ENCODE measurements at places on chromosomes 1 and 21.
A peak's percentile ranks its signal among the peaks of the same experiment; 100 is the strongest.

DNA sequence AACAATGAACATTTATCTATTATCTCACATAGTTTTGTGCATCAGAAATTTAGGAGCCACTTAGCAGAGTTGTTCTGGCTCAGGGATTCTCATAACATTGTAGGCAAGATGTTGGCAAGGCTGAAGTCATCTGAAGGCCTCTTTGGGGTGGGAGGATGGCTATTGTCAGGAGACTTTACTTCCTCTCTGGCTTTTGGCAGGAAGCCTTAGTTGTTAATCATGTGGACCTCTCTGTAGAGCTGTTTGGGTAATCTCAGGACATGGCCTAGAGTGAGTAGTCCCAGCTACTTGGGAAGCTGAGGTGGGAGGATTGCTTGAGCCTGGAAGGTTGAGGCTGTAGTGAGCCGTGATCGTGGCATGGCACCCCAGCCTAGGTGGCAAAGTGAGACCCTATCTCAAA is 40.2 kb downstream of the RASAL2 start:
- DNase-seq: peak; percentile 5

GRCh38 chr1:206463137-206463536 is 7.1 kb upstream of the IKBKE start:
- no peak for DNase-seq

- DNase-seq: no peak
Measured at GRCh38 chr1:108878678-108879077, 1.9 kb downstream of the GPSM2 start.

DNA sequence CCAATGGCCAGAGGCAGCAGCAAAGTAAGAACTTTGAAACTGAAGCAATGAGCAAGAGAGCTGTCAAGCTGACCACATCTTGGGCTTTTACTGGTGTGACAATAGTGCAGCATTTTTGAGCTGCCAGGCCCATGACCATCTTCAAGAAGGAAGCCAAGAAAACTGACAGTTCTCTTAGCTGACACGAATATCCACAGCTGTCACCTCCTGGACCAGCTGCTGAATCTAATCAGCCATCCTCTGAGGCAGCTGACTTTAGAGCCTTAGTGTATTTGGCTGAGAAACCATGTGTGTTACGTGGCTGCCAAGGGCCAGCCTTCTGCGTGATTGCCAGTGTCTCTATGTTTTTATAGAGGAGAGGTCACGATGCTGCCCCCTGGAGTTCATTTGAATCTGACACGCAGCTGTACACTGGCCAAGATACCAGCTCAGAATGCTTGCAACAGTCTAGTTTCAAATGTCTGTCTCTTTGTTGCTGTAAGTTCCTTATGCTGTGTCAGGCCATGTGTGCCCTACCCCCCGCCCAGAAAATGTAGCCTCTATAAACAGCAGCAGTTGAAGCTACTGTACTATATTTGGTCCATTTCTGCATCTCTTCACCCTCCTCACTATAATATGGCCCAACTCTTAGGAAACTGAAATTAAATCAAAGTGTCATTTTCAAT is 39.7 kb downstream of the PALMD start:
- no peak for DNase-seq

GRCh38 chr1:36329817-36330216 is 6.4 kb upstream of the EVA1B start:
- DNase-seq: no peak

DNA sequence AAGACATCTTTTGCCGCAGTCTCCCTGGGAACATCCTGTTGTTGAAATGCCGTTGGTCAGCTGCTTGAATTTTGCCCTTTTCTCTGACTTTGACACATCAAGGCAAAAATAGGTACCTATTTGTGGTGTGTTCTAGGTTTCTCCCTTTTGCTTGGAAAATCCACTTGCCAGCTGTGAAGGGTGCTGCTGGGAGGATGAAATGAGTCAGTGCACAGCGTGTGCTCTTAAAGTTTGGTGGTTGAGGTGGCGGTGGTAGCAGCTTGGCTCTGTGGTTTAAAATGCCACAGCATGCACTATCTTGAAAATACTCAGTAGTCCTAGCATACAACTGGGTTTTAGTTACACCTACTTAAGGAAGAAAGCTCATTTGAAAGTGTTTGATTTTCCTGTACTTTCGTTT is 183.8 kb downstream of the DHRS3 start:
- peak; percentile 12 for DNase-seq

- no peak for DNase-seq
Measured at GRCh38 chr1:246573491-246573890, 7.2 kb downstream of the CNST start.

DNA sequence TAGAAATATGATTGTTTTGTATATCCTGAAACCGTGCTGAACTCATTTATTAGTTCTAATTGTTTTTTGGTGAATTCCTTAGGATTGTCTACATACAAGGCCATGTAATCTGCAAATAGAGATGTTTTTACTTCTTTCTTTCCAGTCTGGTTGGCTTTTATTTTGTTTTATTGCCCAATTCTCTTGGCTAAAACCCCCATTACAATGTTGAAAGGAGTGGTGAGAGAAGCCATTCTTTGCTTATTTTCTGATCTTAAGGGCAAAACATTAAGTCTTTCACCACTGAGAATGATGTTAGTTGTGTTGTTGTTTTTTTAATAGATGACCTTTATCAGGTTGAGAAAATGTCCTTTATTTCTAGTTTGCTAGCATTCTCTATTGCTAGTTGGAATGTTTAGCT is 157.3 kb downstream of the NTMT2 start:
- no peak for DNase-seq

DNA sequence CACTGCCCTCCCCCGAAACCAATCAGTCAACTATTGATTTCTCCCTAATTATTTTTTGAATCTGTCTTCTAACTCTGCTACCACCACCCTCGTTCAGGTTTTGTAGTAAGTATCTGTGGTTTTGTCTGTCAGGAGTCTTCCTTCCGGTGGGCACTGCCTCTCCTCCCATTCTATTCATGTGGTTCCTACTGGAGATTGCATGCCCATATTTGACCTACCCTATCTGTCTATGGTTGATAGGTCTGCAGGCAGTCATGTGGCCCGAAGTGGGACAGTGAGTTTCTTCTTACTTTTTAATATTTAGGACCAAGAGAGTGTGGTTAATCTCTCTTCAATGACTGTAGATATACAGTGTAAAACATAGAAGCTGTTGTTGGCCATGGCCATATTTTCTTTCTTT is 17.8 kb upstream of the MAST2 start:
- no peak for DNase-seq

DNA sequence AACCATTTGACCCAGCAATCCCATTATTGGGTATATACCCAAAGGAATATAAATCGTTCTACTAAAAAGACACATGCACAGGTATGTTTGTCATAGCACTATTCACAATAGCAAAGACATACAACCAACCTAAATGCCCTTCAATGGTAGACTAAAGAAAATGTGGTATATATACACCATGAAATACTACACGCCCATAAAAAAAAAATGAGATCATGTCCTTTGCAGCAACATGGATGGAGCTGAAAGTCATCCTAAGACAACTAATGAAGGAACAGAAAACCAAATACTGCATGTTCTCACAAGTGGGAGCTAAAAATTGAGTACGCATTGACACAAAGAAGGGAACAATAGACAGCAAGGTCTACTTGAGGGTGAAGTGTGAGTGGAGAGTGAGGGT is 72.0 kb downstream of the EIF4G3 start:
- no peak for DNase-seq

GRCh38 chr1:66175098-66175497 is 358.9 kb upstream of the SGIP1 start:
- no peak for DNase-seq

DNA sequence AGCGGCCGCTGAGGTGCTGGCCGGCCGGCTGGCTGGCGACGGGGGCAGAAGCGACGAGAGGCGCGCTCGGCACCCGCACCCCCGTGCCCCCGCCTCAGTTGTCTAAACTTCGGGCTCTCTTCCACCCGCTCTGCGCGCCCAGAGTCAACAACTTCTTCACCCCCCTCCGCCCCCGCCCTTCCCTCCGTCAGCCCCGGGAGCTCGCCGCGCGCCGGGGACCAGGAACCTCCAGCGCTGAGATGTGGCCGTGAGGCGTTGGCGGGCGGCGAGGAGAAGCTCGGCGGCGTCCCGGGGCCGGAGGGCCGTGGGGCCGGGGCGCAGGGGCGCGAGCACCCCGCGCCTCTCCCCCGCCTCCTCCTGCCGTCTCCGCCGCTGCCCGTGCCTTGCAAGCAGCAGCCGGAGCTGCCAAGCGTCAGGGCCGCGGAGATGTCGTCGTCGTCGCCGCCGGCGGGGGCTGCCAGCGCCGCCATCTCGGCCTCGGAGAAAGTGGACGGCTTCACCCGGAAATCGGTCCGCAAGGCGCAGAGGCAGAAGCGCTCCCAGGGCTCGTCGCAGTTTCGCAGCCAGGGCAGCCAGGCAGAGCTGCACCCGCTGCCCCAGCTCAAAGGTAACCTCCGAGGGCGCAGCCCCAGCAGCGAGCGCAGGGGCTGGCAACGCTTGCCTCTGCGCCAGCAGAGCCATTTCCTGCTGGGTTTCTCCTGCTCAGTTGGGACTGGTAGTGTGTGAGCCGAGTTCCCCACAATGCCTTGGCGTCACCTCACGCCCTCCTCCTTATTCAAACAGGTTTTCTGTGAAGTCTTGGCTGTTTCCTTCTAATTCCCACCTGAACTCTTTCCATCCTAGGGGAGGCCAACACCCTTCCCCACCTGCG is 710 bp downstream of the PPP2R5A start:
- DNase-seq: peak; percentile 39

- DNase-seq: no peak
Measured at GRCh38 chr1:14755518-14756252, 157.2 kb downstream of the KAZN start.

DNA sequence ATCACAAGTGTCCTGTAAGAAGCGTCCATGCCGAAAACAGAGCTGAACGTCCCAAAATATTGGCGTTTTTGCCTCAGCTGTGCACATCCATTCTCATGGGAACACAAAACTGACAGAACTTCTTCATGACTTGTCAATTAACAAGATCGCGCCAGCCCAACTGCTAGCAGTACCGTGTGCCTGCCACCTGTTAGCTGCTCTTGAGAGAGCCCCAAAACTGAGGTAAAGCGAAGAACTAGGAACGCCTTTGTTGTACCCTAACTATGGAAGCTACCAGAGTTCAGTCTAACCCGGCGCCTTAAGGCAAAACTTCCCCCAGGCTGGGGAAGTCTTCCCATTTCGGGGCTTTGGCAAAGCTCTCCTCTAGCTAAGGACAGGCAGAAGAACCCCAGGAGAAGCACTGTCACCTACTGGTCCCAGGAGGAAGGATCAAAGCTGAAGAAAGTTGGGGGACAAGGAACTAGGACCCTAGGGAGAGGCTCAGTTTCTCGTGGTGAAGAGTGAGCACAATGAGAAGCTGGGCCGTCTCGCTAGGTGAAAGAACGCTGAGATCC is 719 bp downstream of the EYA3 start:
- no peak for DNase-seq

Measured in SW 1271 (cell line).